ENCODE measurements at places on chromosomes 5 and 9.

DNA sequence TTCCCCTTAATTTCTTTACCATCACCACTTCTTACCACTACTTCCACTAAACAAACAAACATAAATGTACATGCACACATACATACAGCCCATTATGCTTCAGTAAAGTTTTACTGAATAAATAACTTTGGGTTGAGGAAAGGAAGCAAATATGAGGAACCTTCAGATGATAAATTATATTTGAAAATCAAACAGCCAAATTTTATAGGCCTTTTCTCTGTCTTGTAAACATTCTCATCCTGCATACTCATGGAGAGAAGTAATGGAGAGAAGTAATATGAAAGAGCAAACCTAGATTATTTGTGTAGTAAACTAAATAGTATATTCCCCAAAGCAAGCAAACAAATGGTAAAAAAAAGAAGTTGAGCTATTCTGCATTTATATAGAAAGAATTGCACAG, 658.3 kb upstream of the RORB start:
- DNase-seq: no peak

- no peak for DNase-seq
These were observed 22.2 kb downstream of the HMCN2 start for GRCh38 chr9:130287736-130288135.

DNA sequence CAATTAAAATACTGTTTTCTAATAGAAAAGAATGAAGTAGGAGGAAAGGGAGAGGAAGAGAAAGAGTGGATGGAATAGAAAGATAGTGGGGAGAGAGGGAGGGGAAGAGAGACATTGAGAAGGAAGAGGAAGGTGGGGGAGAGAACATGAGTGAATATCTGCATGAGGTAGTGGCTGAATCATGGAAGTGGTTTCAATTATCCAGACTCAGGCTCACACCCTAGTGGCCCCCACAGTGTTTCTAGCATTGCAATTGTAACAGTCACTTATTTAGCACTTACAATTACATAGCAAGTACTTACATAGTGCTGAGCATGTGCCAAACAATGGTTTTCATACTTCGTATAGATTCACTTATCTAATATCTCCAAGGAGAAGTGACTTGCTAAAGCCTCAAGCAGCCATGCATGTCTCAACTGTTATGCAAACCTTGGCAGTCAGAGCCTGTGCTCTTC, 72.7 kb downstream of the CAST start:
- DNase-seq: no peak

DNA sequence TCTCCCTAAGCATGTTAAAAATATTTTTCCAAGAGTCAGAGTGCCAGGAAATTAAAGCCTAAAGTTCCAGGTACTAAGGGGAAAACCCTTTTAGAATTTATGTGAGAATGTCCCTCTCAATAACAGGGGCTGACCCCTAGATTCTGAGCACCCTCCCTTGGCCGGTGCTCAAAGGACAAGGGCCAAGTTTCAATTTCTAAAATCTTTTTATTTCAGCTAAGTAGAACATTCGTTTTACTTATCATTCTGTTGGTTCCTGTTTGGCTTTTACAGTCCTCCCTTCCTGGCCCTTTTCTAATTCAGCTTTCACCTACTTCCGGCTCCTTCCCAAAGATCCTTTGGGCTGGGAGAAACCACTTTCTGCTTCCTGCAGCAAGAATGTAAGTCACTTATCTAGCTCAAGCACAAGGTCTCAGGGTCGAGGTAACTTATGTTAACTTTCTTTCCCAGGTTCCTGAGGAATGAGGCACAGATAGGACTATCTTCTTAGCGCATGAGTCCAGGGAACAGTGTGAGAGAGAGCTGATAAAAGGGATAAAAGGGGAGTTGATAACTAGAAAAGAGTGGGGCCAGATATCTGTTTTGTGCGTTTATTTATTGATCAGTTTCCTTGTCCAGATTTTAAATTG, 34.6 kb upstream of the F2RL2 start:
- no peak for DNase-seq

DNA sequence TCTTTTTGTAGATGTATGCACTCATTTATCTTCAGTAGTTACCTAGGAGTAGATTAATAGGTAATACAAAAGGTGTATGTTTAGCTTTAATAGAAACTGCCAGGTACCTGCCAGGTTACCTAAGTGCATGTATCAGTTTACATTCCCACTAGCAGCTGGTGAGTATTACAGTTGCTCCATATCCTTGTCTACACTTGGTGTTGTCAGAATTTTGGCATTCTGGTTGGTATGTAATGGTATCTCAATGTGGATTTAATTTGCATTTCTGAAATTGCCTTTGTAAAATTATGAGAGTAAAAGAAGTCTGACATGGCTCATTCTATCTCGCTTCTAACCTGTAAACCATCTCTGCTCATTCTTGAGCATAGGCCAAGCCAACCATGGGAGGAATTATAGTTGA, 38.3 kb upstream of the SIL1 start:
- no peak for DNase-seq

DNA sequence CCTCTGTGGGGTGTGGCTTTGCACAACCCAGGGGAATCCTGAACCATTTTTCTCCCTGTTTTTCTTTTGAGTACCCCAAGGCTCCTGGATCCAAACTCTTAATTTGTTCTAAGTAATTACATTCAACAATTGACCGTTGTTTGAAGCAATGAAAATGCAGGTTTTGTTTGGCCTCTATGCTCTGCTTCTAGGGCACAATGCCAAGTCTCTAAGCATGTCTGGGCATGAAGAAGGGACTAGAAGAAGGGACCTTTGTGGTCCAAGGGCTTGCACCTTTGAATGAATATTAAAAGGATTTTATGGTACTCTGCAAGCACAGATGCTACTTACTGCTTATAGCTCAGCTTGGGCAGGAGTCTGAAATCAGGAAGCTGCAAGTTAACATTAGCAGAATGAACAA, 6.6 kb upstream of the ENC1 start:
- DNase-seq: no peak

- DNase-seq: no peak
These were observed 968 bp downstream of the NKD2 start for GRCh38 chr5:1009359-1010180.

DNA sequence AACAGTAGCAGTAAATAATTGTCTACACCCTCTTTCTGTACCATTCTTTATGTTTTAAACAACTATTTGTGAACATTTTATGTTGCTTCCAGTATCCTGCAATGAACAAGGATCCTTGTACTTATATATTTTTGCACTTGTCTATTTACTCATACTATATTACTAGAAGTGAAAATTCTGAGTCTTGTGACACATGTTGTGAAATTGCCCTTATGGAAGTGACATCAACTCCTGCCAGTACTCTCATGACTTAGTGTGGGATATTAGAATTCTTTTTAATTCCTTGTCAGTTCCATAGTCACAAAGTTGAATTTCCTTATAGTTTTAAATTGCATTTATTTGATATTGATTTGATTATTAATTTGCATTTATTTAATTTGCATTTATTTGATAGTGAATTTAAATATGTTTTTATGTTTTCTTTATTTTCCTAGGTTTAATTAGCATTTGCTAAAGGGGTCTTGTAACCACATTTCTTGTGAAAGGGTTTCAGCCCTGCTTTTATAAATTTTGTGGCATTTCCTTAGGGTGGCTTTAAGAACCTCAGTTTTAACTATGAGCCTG, 27.7 kb downstream of the PARP8 start:
- DNase-seq: no peak

- no peak for DNase-seq
These were observed 157.7 kb upstream of the SLC24A2 start for GRCh38 chr9:19946441-19947109.

DNA sequence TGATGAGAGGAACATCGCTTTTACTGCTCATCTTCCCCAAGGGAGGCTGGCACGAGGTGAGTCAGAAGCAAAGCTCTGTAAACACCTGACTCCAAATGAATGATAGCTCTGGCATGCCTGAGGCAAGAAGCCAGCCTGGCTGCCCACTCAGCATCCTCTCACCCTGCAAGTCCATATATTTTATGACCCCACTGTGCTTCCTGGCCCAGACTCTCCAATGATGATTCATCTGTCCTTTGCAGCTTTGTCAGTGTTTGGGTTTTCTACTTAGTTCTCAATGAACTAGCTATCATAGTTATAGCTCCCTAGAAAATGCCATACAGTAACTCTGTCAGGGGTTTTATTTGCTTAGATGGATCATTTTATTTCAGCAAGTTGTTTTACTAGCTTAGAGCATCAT, 52.1 kb upstream of the FSTL4 start:
- DNase-seq: no peak

- DNase-seq: no peak
These were observed 384.6 kb downstream of the SH3GL2 start for GRCh38 chr9:17963498-17963897.

DNA sequence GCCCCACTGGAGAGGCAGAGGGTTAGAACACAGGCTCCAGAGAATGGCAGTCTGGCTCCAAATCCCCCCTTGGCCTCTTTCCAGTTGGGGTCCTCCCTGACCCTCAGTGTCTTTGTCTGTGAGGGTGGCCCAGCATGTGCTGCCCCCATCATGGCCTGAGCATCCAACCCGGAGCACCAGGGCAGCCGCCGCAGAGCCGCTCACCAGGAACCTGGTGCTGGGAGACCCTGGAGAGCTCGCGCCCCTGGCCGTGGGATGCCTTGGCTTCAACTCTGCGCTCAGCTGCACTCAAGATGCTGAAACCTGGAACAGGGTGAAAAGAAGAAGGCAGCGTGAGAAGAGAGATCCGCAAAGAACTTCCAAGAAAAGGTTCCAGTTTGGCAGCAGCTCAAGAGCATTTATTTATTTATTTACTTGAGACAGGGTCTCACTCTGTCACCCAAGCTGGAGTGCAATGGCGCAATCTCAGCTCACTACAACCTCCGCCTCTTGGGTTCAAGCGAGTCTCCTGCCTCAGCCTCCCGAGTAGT, 3.8 kb downstream of the CCDC187 start:
- no peak for DNase-seq

DNA sequence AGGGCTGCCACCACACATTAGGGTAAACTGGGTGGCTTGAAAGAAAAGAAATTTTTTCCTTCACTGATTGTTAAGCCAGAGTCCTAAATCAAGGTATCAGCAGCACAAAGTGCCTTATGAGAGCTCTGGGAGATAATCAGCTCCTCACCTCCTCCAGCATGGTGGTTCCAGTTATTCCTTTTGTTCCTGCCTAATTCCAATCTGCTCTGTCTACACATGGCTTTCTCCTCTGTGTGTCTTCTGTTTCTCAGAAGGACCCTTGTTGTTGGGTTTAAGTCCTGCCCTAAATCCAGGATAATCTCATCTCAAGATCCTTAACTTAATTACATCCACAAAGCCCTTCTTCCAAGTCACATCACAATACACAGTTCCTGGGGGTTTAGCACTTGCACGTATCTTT, 1352.0 kb upstream of the CDH9 start:
- DNase-seq: no peak

GRCh38 chr9:97220894-97221477, 86.5 kb upstream of the CCDC180 start:
- no peak for DNase-seq

GRCh38 chr9:114282926-114283325, 40.0 kb upstream of the ORM1 start:
- no peak for DNase-seq

DNA sequence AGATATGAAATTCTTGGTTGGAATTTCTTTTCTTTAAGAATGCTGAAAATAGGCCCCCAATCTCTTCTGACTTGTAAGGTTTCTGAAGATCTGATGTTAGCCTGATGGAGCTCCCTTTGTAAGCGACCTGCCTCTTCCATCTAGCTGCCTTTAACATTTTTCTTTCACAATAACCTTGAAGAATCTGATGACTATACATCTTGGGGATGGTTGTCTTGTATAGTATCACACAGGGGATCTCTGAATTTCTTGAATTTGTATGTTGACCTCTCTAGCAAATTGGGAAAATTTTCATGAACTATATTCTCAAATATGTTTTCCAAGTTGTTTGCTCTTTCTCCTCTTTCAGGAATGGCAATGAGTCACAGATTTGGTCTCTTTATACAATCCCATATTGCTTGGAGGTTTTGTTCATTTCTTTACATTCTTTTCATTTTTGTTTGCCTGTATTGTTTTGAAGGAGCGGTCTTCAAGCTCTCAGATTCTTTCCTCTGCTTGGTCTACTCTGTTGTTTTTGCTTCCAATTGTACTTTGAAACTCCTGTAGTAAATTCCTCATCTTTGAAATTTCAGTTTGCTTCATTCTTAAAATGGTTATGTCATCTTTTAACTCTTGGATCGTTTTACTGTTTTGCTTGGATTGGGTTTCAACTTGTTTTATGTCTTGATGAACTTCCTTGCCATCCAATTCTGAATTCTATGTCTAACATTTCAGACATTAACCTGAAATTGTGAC, 245.2 kb upstream of the TARS1 start:
- no peak for DNase-seq

- DNase-seq: no peak
These were observed 507.5 kb downstream of the MTRR start for GRCh38 chr5:8376478-8376877.

- DNase-seq: no peak
These were observed 20.0 kb downstream of the MORN5 start for GRCh38 chr9:122179690-122180074.

GRCh38 chr5:174175716-174176268, 130.3 kb downstream of the NSG2 start:
- DNase-seq: no peak

- no peak for DNase-seq
These were observed 41.1 kb upstream of the ERCC6L2 start for GRCh38 chr9:95834281-95834907.

- DNase-seq: no peak
These were observed 70.0 kb upstream of the CDH10 start for GRCh38 chr5:24714746-24715145.

DNA sequence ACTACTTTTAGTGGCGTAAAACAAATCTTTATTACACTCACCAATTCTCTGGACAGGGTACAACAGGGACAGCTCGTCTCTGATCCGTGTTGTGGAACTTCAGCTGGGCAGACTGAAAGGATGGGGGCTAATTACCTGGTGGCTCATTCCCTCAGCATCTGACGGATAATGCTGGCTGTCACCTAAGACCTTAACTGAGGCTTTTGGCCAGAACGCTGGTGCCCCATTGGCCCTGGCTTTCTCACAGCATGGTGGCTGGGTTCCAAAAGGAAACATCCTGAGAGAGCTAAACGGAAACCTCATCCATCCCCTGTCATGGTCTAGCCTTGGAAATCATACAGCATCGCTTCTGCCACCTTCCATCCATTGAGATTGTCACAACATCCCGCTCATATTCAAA, 62.9 kb downstream of the RAI14 start:
- DNase-seq: no peak

DNA sequence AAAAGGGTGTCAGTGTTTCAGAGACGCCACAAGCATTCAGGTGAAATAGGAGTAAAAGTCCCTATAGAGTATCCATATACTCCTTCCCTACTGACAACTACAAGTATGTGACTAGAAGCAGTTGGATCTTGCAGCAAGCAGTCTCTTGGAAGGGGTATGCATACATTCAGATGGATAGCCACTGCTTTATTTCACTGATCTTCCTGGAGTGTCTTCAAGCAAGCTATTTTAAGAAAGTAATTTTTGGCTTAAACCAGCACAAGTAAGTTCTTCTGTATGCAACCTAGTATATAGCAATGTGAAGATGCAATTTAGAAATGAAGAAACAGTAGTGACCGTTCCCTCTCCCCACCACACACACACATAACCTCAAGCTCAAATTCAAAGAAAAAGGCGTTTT, 446.8 kb upstream of the CDH18 start:
- no peak for DNase-seq

Data from stimulated activated CD8-positive, alpha-beta memory T cell treated with anti-CD3 and anti-CD28 coated beads, Interleukin-15, amount 100 ng/mL, for 24 hours (primary cell).